ENCODE measurements at places on chromosomes 6 and 20. TPM values are rescaled to one million over a fixed set of nuclear protein-coding genes. Genes with fewer than 3 reads are reported as not detected.
A peak's percentile ranks its signal among the peaks of the same experiment; 100 is the strongest.

DNA sequence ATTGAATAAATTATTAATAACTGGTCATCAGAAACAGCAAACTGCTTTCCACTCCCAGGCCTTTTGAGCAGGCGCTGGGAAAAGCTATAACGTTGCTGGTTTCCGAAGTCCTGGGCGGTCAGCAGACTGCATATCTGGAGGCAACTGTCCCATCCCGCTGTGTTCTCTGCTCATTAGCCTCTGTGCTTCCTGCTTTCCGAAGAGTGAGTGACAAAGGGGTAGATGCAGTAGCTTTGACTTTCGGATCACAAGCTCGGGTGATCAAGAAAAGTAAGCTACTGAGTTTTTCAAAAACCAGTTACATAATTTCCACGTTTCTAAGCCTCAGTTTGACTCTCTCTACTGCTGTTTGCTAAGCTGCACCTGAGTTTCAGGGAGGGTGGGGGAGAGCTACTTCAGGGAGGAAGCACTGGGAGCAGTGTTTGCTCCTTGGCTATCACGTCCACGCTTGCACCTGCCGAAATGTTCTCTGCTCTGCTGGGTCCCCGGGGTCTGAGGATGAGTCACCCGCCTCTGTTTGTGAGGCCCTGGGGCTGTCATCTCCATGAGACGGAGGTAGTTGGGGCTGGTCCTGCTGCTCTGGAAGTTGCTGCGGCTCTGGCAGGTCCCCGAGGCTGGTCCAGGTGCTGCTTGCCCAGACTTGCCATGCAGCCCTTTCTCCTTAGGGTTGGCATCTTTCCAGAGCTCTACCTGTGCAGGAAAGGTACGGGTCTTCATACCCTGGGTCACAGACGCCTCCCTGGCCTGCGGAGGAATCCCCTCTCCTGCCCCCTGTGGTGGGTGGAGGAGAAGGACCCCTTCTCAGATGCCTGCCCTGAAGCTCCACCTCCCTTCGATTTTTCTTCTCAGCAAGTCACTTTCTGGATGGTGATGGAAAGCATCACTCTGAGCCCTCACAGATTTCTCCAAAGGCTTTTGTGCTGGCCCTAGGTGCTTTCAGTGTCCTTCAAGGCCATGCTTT lies 220.0 kb downstream of the QKI start:
- peak; percentile 48 for DNase-seq

- no peak for DNase-seq
These were observed 146.4 kb downstream of the AKAP7 start for GRCh38 chr6:131281471-131282270.

Gene WFDC10A
- polyA plus RNA-seq, result not detected

- DNase-seq, result no peak
These were observed 44.0 kb downstream of the MAP7 start for GRCh38 chr6:136506124-136506799.

Gene NHSL1
- 3.1 TPM for polyA plus RNA-seq

Gene NCOA5
- 14.2 TPM for polyA plus RNA-seq

GRCh38 chr20:60904730-60905129 lies 347.3 kb upstream of the CDH4 start:
- DNase-seq, result no peak

Gene KCNQ2
- polyA plus RNA-seq, result not detected

DNA sequence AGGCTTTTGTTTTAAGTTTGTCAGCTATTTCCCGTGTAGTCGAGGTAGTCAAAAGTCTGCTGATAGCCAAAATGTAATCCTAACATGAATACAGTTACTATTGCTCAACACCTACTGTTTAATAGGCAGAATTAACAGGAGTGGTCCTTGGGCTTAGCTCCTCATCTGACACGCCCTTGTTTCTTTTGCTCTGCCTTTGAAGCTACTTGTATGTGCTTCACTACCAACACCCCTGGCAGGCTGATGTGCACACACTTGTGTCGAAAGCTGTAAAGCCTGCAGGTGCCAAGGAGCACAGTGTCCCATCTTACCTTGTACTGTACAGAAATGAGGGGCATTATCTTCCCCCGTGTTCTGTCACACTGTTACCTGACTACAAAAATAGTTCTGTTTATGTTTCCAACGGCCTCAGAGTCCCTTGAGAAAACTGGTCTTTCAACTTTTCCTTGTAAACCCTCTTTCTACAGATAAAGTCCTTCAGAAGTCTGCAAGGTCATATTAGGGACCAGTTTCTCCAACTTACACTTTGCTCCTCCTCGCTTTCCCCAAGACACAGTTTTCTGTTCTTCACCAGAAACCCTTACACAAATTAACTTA lies 9.3 kb downstream of the SDHAF4 start:
- DNase-seq, result no peak

GRCh38 chr6:111583986-111584385 lies 21.7 kb downstream of the TRAF3IP2 start:
- no peak for DNase-seq

DNA sequence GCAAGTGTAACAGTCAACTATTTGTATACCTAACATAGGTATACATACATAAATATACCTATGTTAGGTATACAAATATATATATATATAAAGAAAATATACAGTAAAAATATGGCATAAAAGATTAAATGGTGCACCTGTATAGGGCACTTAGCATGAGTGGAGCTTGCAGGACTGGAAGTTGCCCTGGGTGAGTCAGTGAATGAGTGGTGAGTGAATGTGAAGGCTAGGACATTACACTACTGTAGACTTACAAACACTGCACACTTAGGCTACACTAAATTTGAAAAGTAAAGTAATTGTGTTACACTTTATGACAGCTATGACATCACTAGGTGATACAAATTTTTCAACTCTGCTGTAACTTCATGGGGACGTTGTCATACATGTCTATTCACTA lies 65.6 kb downstream of the CDC5L start:
- DNase-seq, result no peak

GRCh38 chr6:50836231-50836630 lies 17.6 kb downstream of the TFAP2B start:
- no peak for DNase-seq

DNA sequence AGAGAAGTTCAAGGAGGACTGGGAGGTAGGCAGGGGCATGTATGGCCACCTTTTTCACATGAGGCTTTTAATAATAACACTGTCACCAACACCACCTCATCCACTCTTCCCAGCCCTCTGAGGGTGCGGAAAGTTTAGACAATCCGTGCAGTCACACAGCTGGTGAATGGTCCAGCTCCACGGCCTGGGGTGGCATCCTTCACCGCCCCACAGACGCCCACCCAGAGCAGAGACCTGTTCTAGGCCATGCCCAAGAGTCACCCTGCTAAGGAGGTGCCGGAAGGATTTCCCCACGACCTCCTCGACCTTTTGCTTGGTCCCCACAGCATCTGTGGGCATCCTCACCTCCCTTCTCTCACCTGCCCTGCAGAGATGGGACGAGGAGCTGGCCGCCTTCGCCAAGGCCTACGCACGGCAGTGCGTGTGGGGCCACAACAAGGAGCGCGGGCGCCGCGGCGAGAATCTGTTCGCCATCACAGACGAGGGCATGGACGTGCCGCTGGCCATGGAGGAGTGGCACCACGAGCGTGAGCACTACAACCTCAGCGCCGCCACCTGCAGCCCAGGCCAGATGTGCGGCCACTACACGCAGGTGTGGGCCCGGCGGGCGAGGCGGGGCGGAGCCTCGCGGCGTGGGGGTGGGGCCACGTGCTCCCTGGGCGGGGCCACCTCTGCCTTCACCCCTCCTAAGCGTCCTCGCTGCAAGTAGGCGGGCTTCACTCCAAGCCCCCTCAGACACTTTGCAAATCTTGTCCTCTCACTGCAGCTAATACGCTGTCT lies 4.4 kb downstream of the PI16 start:
- DNase-seq, result no peak

GRCh38 chr6:132788658-132789395 lies 9.6 kb downstream of the SLC18B1 start:
- no peak for DNase-seq

Gene OPN5
- not detected for polyA plus RNA-seq

Gene LAMA2
- polyA plus RNA-seq, result 0.79 TPM

DNA sequence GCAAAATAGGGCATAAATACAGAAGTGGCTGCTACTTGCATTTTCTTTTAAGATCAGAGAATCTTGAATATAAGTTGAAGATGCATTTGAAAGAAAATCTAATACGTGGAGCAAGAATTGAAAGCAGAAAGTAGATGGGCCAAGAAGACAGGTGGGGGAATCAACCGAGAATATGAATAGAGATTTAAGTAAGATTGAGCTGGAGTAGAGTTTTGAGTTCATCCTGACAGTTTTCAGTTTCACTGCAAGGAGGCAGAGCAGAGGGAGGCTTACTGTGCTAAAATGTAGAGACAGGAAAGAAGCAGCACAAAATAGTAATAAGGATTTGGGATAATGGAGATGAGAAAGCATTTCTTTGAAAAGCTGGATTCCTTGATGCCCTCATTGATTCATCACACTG lies 214.5 kb downstream of the GJA1 start:
- no peak for DNase-seq

- no peak for DNase-seq
These were observed 98.3 kb downstream of the BMP7 start for GRCh38 chr20:57167971-57168701.

Gene EPHA7
- not detected for polyA plus RNA-seq

Gene KIF13A
- 32.3 TPM for polyA plus RNA-seq

DNA sequence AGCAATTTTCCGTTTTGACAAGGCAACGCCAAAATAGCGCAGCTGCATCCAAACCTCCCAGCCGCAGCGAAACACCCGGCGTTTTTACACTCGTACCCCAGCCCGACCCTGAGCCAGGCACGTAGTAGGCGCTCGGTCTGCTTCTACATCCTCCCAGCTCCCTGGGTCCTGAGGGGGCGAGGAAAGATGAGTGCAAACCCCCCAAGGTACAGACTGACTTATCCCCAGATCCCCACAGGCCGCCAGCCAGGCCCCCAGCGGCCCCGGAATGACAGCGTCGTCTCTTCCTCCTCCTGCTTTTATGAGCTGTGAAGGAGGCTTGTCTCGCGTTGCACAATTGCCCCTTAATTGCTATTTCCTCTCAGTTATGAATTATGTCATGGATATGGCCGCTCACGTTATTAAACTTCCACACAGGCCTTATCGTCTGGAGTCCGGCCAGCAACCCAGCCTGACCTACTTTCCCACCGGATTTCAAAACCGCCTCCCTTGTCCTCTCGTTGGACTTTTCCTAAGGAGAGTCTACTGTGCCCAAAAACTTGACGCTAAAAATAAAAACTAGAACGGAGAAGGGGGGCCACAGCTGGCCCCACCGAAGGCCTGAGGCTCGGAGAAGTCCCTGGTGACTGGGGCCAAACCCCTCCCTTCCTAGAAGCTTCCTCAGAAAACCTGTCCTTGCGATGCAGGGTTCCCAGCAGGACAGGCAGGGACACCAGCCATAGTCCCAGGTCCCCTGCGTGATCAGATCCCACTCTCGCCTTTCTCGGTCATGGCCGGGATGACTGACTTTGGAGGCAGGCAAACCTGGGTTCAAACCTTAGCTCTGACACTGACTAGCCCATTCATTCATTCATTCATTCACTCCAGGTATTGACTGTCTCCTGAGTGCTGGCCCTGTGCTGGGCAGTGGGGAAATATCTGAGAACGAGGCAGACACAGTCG lies 130.9 kb upstream of the PTPN1 start:
- DNase-seq, result no peak

Gene SLC17A2
- polyA plus RNA-seq, result not detected

DNA sequence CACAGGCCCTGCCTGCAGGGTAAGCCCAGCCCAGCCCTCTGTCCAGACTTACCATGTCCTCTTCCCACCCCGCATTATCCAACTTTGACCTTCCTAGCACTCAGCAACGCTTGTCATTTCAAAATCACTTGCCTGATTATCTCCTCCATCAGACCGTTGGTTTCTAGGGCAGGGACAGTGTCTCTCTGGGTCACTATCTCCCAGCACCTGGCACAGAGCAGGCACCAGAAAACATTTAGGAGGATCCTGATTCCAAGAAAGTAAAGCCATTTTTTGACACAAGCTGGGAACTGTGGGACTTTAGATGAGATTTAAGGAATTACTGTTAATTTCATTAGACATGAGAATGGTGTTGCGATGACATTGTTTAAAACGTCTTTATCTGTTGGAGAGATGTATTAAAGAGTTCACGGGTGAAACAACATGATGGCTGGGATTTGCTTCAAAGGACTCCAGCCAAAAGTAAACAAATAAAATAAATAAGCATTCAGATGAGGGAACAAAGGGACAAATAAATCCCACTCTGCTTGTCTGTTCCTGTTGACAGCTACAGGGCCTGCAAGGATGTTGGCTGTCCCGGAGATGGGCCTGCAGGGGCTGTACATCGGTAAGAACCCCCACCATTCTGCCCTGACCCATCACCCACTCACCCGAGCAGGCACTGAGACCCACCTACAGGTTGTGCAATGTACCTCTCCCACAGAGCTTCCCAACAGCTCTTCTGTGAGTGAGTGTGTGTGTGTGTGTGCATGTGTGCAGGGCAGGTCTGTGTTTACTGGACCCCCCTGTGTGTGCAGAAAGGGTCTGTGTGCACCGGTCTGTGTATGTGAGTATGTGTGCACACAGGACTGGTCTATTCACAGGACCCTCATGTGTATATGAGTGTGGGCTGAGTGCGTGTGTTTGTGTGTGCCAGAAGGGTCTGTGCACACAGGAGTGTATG lies 5.9 kb downstream of the HSPA12B start:
- no peak for DNase-seq

DNA sequence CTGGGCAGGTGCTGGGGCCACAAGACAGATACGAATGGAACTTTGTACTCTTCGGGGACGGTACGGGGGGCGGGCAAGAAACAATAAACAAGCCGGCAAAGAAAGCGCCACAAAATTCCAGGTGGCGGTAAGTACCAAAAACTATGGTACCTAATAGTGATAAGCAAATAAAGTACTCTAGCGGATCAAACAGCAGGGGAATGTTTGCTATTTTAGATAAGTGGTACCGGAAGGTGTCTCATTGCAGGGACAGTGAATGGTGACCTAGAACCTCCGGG lies 15.1 kb upstream of the RIPK1 start:
- DNase-seq, result no peak

- peak; percentile 56 for DNase-seq
These were observed 70.0 kb downstream of the FAM50B start for GRCh38 chr6:3919130-3919628.

GRCh38 chr20:4989570-4989969 lies 11.7 kb downstream of the SLC23A2 start:
- DNase-seq, result no peak

DNA sequence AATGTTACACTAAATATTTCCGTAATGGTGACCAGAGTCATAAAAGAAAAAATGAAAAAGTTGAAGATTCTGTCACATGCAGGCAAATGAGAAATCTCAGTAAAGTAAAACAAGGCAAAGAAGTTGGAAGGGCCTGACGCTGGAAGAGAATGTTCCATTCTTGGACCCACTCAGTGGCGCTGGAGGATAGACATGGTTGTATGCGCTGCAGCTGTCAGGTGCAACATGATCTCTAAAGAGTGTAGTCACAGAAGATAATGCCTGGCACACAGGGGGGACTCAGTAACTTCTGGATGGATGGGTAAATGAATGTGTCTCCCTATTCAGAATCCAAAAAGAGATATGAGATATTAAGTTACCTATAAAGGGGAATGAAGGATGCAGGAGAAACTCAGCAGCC lies 116.3 kb downstream of the FAXC start:
- no peak for DNase-seq

Gene CPXM1
- polyA plus RNA-seq, result not detected

GRCh38 chr6:143999406-143999805 lies 8.7 kb downstream of the PLAGL1 start:
- DNase-seq, result peak; percentile 22

- no peak for DNase-seq
These were observed 39.3 kb upstream of the SRPK1 start for GRCh38 chr6:35960187-35960586.

Gene GMNN
- 70.6 TPM for polyA plus RNA-seq

All from foreskin keratinocyte (primary cell).